ENCODE measurements at places on chromosomes 1 and 21.

- no peak for DNase-seq
These were observed 177.0 kb downstream of the SIPA1L2 start for GRCh38 chr1:232452736-232453440.

DNA sequence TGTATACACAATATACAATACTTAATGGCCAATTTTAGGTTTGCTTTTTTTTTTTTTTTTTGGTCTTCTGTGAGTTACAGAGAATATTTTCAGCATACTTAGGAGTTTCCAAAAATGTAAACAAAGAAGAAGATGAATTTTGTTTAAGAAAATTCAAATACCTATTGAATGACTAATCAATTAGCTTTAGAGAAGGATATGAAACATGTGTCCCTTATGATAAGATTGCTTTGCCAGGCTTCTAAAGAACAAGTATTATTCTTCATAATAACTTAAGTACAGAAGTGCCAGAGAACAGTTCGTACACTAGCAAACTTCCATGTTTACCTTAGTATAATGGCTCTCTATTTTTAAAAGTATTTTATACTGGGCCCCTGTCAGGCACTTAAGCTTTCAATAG is 1191.0 kb upstream of the NCAM2 start:
- no peak for DNase-seq

DNA sequence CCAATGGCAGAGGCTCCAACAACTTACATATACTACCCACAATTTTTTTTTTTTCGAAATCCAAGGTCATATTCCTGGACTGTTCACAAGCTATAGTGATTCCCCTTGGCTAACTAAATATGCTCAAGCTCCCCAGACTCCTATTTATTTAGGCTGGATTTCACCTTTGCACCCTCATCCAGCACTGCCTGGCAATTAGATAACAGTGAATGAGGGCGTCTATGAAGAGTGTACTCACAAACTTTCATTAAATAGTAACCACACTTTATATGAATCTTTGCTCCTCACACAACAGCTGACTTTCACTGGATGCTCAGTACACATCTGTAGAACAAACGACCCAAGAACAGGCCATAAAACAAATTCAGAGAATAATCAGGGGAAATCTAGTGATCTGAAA is 51.6 kb downstream of the DSCAM start:
- no peak for DNase-seq

DNA sequence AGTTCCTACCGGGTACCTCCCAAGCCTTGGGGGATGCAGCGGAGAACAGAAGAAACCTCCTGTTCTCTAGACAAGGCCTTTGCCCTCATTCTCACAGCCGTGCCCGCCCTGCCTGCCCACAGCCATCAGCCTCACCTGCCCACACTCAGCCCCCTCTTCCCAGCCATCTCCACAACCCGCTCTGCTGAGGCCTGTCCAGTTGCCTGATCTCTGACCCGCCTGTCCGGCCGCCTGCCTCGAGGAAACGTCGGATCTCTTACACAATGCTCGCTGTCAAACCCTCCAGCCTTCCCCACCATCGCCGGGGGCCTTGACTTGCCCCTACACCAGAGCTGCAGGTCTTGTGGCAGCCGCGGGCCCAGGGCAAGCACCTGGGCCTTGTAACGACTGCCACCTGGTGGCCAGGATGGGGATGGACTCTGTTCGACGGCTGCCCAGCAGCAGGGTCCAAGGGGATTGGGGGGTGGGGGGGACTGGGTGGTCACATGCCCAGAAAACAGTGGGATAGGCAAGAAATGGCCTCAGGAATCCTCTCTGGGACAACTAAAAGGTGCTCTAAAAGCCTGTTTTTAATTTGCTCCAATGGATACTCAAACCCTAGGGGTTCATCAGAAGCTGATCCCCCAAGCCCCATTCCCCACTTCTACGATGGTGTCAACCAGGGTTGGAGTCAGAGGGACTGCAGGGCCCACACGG is 31.0 kb downstream of the SLC45A1 start:
- DNase-seq, result peak; percentile 89

DNA sequence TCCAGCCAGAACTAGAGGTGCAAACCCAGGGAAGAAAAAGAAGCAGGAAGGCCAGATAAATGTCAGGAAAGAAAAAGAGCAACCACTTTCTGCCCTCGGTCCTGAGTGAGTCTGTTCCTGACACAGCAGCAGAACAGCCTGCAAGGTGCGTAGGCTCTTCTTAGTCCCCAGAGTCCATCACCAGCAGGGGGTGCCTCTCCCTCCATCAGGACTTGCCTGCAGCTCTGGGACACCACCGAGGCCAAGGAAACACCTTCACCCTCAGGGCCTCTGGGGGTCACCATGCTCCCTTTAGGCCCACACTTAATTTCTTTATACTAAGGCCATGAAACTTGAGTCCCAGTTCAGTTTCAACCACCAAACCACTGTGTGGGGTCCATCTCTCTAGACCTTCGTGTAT is 43.7 kb upstream of the NFASC start:
- DNase-seq, result peak; percentile 41

DNA sequence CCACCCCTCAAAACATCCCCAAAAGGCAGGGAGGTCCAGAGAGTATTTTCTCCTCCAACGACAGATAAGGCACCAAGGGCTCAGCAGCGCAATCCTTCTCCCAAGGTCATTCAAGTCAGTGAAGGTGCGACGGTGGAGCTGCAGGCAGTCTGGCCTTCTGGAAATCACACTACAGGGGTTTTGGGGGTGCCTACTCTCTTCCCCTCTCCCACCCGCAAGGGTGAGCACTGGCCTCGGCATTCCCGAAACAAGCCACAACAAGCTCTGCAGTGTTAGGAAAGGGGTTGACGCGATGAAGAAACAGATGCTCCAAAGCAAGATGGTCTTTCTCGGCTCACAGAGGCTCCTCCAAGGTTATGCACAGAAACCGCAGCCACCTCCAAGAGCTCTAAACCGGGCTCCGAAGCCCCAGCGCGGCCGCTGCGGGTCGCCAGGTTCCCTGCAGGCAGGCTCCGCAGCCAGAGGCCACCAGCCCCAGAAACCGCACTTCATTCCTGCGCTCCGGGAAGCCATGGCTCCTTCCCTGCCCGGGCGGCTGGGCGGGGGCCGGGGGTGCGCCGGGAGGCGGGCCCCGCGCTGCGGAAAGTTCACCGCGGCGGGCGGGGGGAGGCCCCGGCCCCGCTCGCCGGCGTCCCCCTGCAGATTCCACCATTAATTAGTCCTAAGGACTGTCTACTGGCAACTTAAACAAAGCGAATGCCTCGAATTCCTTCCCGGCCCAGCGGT is 1.1 kb downstream of the LUZP1 start:
- DNase-seq, result peak; percentile 46

- DNase-seq, result no peak
These were observed 10.3 kb upstream of the LHX4 start for GRCh38 chr1:180219776-180220175.

GRCh38 chr1:19688041-19688842 is 23.6 kb downstream of the HTR6 start:
- no peak for DNase-seq

DNA sequence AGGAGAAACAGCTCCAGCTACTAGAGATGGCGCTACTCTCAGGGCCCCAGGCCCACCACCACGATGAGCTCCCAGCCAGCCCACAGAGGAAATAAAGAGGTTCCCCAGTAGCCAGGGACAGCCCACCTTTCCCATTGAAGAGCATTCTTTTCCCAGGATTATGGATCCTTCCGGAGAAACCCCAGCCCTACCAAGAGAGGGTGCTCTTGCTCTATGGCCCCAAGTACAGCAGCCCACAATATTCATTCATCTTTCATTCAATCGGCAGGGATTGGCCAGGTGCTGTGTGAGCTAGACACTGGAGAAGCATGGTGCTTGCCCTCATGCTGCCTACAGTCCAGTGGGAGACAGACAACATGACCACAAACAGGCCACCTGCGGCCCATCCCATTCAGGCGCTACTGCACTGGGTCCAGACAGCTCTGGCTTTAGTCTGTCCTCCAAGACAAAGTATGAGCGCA is 29.9 kb downstream of the PMVK start:
- no peak for DNase-seq

DNA sequence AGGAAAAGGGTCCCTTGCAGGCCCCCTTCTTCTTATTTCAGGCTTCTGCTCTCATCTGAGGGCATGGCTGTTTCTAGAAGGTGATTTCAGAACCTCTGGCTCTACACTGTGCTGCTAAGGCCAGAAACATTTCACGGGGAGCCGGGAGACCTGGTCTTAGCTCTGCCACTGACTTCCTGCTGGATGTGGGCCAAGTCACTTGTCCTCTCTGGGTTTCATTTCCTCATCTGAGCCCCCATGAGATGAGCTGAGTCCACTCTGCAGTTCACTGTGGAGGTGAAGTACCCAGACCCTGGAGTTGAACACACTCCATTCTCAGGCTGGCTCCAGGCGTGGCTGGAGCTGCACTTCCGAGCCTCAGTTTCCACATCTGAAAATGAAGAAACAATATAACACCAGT is 2.1 kb downstream of the PADI1 start:
- peak; percentile 58 for DNase-seq

GRCh38 chr1:16143566-16144324 is 12.1 kb downstream of the EPHA2 start:
- no peak for DNase-seq

DNA sequence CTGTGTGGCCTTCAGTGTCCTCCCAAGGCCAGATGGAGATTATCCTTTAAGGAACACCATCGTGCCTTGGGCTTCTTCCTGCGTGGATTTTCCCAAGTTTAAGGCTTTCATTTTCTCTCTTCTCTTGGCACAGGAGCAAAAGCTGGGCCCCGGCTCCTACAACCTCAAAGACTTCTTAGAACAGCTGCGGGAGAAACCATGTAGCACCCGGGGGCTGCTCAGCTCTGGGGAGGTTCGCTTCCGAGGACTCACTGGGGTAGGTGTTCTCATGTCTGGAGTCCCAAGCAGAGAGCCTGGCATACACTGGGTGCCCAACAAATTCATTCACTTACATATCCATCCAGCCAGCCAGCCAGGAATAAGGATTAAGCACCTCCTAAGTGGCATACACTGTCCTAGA is 6.6 kb upstream of the TTC22 start:
- no peak for DNase-seq

GRCh38 chr1:159923203-159924024 is 1.9 kb downstream of the TAGLN2 start:
- DNase-seq, result peak; percentile 84

DNA sequence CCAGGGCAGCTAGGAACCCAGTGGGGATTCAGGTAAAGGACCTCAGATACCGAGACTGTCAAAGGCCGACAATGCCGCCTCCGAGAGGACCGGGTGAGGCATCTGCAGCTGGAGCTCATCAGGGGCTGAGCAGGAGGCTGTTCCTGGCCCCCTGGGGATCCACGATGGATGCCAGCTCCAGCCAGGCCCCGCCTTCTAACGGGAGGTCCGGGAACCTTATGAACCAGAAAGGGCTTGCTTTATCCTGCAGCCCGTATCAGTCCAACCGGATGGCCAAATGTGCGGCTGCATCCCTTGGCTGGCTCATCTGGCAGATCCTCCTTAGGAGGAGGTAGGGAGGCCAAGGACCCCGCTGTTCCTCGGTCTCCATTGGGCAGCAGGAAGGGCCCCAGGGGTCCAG is 32.0 kb downstream of the SLC45A1 start:
- no peak for DNase-seq

- no peak for DNase-seq
These were observed 111.1 kb upstream of the COL6A1 start for GRCh38 chr21:45870421-45870820.

- no peak for DNase-seq
These were observed 33.3 kb upstream of the SUCO start for GRCh38 chr1:172499636-172500141.

- DNase-seq, result no peak
These were observed 714.9 kb downstream of the ADGRL2 start for GRCh38 chr1:82515650-82516049.

GRCh38 chr21:40102682-40103081 is 235.4 kb downstream of the PCP4 start:
- no peak for DNase-seq

DNA sequence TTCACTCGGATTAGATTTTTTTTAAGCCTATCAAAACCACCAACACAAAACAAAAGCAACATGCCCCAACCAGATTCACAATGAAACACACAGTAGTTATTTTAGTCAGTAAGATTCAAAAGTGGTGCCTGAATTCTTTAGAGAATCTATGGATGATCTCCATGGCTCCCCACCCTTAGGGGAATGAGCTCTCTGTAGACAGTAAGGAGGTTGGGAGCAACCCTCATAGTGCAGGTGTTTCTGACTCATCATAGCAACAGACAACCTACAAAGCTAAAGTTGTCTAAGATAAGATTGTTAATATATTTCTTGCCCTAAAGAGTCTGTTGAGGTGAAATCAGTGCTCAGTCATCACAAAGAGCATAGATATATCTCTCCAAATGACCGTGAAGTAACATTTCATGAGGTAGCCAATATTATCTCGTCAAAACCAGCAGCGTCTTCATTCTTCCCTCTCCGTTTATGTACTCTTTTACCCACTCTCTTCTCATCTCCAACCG is 78.3 kb downstream of the ADAMTS1 start:
- DNase-seq, result no peak

GRCh38 chr1:25174730-25175612 is 57.3 kb downstream of the SYF2 start:
- DNase-seq, result no peak

GRCh38 chr1:2953688-2954285 is 67.5 kb upstream of the ACTRT2 start:
- DNase-seq, result no peak

DNA sequence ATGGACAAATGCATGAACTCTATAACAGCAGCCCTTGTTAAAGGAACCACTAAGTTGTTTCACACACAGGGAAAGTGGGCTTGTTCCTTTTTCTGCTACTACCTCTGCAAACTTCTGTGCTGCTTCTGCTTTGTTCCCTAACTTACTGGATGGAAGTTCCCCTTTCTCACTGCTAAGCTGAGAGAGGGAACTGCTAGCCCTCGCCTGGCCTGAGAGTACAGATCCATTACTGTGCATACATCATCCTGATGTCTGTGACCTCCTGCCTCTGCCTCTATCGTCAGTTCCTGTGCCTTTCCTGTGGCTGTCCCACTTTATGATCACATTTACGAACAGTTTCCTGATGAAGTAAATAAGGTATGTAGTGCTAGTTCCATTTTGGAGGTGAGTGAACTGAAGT is 3.5 kb downstream of the GNAT2 start:
- DNase-seq, result peak; percentile 30

DNA sequence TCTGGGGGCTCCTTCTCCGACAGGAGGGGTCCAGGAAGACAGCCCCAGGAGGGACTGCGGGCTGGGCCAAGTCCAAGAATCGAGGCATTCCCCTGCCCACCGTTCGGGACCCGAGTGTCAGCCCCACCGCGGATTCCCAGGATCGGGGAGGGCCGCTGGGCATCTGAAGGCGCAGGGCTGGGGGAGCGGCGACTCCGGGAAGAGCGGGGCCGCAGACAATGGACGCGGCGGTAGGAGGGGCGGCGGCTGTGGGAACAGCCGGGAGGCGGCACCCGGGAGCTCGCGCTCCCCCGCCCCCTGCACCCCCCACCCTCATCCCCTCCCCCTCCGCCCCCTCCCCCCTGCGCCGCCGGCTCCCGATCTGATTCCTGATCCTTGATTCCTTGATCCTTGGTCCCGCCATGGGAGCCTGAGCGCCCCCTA is at the start of gene VANGL2:
Gene VANGL2, plus strand, starts transcription at position 342 of the 423 bp plus-strand sequence. CDS start 15,274 bp downstream, outside the sequence.
- peak; percentile 66 for DNase-seq

- DNase-seq, result no peak
These were observed 3.4 kb upstream of the CSF3R start for GRCh38 chr1:36486093-36486438.
